Activated CD4-positive, alpha-beta T cell treated with anti-CD3 and anti-CD28 coated beads for 24 hours (primary cell): ENCODE measurements at places on chromosomes 4 and X.

DNA sequence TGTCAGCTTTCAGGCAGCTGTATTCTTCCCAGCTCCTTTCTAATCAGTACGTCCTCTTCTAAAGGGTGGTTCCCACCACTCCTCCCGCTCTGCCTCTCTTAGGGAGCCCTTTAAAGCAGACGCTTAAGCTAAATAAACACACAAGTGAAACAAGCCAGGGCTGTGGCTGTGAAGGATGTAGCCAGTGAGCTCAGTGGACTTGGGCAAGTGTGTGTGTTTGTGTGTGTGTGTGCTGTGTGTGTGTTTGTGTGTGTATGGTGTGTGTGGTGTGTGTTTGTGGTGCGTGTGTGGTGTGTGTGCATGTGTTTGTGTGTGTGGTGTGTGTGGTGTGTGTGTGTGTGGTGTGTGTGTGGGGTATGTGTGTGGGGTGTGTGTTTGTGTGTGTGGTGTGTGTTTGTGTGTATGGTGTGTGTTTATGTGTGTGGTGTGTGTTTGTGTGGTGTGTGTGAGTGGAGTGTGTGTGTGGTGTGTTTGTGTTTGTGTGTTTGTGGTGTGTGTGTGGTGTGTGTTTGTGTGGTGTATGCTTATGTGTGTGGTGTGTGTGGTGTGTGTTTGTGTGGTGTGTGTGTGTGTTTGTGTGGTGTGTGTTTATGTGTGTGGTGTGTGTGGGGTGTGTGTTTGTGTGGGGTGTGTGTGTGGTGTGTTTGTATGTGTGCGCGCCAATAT, 283.3 kb downstream of the PTTG2 start:
- DNase-seq: no peak

DNA sequence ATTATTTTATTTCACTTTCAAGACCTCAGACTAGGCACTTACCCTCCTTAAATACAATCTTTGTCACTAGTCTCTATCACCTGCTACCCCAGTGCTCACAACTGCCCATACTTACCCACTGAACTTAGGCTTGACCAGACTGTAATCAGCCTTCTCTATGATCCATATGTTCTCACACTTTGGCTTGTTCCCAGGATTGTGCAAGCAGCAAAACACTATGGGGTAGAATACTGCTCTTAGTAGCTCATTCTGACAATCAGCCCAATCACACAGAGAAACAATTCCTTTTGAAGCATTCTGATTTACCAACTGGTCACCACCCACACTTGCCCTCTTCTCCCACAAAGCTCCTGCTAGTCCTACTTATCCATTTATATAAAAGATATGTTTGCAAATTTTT, 878.3 kb downstream of the FSTL5 start:
- no peak for DNase-seq

DNA sequence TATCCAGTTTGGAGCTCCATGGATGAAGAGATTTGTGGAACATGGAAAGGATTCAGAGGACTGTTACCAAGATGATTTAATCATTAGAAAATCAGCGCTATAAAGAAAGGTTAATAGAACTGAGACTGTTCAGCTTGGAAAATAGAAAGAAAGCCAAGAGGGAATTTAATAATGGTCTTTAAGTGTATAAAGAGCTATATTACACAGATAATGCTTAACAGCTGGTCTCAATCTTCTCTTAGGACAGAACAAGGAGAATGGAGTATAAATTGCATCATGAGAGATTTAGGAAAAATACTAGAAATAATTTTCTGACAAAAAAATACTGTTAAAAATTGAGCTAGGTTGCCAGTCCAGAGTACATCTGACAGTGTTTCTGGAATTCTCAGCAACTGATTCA, 91.3 kb upstream of the MAGEC2 start:
- no peak for DNase-seq

DNA sequence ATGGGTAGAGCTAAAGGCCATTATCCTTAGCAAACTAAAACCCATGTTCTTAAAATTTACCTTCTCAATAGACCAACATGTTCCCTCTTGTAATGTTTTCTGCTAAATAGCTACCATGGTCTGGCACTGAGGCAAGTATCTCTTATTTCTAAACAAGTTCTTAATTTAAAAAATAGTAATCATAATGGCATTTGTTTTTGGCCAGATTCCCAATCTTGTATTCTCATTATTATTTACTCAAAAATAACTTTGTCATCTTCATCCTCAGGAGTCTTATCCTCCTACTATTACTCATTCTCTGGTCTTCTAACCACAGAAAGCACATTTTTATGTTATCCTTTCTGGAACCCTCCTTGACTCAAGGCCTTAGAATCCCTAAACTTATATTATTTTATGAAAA, 931.2 kb downstream of the CCSER1 start:
- no peak for DNase-seq

GRCh38 chr4:141654098-141654497, 17.7 kb downstream of the IL15 start:
- no peak for DNase-seq

GRCh38 chrX:16876696-16877095, 6.5 kb upstream of the RBBP7 start:
- no peak for DNase-seq

DNA sequence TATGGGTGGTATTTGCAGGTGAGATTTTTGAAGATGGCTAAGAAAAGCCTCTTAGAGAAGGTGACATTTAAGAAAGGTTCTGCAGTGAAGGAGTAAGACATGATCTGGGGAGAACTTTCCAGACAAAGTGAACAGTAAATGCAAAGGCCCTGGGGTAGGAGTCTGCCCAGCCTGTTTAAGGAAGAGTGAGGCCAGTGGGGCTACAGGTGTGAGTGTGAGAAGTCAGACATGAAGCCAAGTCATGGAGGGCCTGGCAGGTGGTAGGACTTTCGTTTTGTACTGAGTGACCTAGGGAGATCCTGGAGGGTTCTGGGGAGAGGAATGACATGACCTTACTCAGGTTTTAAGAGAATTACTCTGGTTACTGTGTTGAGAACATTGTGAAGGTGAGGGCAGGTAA, 21.5 kb downstream of the COQ2 start:
- no peak for DNase-seq

- DNase-seq: no peak
These were observed 1076.4 kb upstream of the PABPC4L start for GRCh38 chr4:135277980-135278315.

GRCh38 chrX:2578864-2579263, 78.1 kb upstream of the DHRSX start:
- DNase-seq: no peak

- DNase-seq: no peak
These were observed 24.2 kb downstream of the NKX1-1 start for GRCh38 chr4:1381944-1382541.

DNA sequence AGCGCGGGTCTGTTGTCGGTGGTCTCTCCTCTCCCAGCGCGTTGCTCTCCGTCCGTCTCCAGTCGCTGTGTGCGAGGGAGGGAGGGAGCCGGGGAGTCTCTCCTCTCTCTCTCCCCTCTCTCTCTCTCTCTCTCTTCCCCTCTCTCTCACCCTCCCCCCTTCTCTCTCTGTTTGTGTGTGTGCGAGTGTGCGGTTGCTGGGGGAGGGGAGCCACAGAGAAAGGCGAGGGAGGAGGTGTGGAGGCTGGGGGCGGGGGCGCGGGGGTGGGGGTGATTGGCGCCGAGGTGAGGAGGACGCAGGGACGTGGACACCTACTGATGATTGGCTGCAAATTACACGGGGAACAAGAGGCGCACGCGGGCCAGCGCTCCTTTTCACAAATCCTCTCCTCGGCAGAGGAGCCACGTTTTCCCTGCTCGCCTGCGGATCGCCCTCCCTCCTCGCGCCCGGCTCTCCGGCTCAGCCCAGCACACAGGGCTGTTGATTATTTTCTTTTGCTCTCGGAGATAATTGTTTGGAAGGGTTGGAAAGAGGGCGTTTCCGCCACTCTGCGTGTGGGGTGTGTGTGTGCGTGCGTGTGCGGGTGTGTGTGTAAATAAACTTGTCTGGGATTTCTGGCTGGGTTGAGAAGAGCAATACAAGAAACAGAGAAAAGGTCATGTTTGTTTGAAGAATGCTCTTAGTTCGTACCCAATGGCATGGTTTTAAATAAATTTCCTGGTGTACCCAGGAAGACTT, at the start of gene CXXC4:
CXXC4 (minus strand) TSS at position 73 of the 738 bp plus-strand sequence. CDS start 3,092 bp downstream, outside the sequence.
- no peak for DNase-seq

- no peak for DNase-seq
These were observed 326.6 kb upstream of the F9 start for GRCh38 chrX:139203651-139204570.

GRCh38 chr4:46852800-46853199, 56.2 kb downstream of the COX7B2 start:
- DNase-seq: no peak

DNA sequence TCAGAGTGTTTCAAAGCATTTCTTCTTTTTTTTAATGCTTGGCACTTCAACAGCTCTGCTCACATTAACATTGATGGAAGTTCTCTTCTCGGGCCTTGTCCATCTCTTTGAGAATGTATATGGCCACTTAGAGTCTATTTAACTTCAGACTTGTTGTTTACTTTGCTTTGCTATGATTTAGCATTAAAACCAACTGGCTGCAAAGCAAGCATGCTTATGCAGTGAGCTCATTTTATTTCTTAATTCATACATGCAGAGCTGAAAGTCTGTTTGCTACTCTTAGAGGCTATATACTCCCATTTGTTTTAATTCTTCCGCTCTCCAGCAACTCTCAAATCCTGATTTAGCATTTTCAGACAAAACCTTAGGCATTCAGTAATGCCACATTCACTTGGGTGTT, 107.6 kb upstream of the PACRGL start:
- DNase-seq: no peak

DNA sequence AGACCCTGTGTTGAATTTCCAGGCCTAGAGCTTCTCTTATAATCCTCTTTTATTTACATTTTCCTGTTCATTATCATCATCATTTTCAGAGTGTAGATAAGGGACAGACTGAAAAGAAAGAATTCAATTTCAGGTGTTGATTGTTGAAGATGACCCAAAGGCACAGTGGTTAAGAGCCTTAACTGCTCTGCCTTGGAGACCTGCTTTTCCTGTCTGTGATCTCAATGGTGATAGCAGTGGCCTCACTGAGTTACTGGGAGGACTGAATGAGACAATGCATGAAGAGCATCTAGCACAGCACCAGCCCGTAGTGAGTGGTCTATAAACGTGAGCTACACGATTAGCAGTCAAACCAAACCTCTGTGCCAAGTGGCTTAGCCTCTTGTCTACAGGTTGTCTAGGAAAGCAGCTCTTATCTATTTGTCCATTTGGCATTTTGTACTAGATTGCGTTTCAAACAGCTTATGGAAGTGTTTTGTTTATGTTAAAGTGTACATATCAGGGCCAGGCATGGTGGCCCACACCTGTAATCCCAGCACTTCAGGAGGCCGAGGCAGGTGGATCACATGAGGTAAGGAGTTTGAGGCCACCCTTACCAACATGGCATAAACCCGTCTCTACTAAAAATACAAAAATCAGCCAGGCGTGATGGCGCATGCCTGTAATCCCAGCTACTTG, 41.5 kb downstream of the SETD7 start:
- DNase-seq: no peak

- DNase-seq: no peak
These were observed 220.2 kb downstream of the SOWAHB start for GRCh38 chr4:76677571-76678326.

GRCh38 chr4:105236202-105236915, 89.7 kb downstream of the TET2 start:
- no peak for DNase-seq

DNA sequence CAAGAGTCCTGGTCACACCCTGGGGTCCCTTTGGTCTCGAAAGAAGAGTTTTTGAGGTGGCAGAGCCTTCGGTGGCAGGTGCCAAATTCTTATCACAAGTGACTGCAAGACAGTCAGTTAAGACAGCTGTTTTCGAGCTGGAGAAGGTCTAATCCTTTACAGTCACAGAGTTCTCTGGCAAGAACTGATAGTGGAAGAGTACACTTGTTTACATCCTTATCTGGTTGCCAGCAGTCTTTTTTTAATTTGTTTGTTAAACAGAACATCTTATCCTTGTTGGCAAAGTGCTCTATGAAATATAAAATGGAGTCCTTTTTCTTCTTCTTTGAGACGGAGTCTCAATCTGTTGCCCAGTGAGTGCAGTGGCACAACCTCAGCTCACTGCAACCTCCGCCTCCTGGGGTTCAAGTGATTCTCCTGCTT, 50.4 kb upstream of the ELOVL6 start:
- DNase-seq: no peak

GRCh38 chr4:126087101-126087500, 772.3 kb downstream of the FAT4 start:
- DNase-seq: no peak

GRCh38 chr4:66693694-66694093, 851.6 kb downstream of the CENPC start:
- no peak for DNase-seq

GRCh38 chr4:25345744-25346143, 31.3 kb upstream of the ANAPC4 start:
- DNase-seq: no peak

- DNase-seq: no peak
These were observed 541.4 kb upstream of the BOD1L1 start for GRCh38 chr4:14168919-14169318.

DNA sequence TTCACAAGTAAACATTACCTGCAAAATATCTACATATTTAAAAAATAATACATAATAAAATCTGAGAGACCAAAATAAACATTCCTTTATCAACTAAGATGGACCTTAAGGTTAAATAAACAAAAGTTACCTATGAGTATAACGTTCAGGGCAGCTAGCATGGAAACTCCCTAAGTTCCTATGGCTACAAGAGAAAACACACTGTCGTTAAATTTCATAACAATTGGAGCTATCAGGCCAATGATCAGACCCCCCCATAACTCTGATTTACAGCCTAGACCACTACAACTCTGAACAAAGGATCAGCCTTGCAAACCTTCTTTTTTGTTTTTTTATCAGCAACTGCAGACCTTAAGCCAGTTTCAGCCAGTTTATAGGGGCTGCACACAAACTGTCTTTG, 1418.4 kb downstream of the PCDH18 start:
- DNase-seq: no peak

- DNase-seq: peak; percentile 2
These were observed 233.5 kb downstream of the SCFD2 start for GRCh38 chr4:53132132-53132891.

DNA sequence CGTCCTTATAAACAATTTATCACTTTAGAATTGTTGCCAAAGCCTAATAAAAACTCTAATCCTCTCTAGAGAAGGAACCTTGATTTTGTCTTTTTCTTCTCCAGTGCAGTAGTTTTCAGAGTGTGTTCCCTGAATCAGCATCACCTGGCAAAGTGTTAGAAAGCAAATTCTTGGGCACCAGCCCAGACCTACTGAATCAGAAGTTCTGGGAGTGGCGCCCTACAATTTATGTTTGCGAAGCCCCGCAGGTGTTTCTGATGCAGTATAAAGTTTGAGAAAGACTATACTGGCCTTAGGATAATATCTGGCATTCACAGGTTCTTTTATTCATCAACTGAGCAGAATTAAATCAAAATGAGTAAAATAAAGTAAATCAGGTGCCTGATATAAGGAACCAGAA, 645.8 kb upstream of the ATOH1 start:
- DNase-seq: no peak

GRCh38 chr4:3310301-3311094, 17.7 kb downstream of the RGS12 start:
- DNase-seq: no peak

GRCh38 chrX:52504551-52504950, 8.9 kb downstream of the XAGE1A start:
- DNase-seq: no peak
